ENCODE measurements at places on chromosomes 6 and 20.

- no peak for DNase-seq
Measured at GRCh38 chr6:131292145-131292938, 157.1 kb downstream of the AKAP7 start.

GRCh38 chr6:16585805-16586204 lies 175.5 kb downstream of the ATXN1 start:
- no peak for DNase-seq

GRCh38 chr6:170143401-170144150 lies 147.3 kb downstream of the DLL1 start:
- no peak for DNase-seq

DNA sequence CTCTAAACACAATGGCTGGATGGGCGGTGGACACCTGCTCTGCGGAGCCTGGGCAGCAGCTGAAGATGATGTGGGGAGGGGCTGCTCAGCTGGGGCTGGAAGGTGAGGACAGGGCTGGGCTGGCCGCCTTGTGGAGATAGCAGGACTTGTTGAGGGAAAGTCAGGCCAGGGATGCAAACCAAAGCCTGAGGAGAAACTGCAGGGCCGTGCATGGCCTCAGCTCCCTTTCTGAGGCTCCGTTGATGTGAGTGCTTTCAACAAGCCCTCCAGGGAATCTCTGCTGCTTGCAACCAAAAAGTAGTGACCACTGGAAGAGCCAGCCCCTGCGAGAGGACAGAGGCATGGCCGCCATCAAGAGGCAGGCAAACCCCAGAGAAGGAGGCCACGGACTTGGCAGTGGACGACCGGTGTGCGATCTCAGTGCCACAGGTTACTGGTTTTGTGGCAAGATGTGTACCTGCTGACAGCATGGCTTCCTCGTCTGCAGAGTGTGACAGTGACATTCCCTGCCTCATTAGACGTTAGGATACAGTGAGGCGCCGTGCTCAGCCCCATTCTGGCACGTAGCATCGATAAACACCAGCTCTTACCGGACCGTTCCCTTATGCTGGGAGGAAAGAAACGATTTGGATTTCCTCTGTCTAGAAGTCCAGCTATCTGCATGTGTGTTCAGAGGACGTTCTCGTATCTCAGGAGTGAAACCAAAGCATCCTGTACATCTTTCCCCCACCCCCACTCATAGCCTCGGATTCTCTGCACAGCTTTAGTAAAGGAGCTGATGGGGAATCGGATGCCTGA lies 37.9 kb downstream of the ERMARD start:
- DNase-seq, result no peak

GRCh38 chr6:108598305-108598863 lies 37.7 kb downstream of the FOXO3 start:
- DNase-seq, result no peak

DNA sequence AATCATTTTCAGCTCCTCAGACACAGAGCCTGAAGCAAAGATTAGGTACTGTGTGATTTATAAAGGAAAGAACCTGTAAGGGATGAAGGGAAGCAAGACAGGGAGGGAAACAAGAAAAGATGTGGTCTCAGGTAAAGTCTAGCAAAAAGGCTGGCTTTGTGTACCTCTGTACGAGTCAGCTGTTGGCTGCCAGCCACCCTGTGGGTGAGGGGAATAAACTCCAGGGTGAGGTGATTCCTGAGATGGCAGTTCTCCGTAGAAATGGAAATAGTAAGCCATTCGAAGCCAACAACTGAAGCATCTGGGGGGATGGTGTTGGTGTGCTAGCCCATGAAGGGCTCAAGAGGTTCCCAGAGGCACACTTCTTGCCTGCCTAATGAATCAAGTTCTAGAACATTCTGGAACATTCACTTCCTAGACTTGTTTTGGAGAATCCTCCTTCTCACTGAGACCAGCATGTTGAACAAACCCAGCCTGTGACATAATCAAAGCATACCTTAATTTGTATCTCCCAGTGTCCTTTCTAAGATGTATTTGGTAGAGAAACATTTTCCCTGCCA lies 10.6 kb upstream of the TTPAL start:
- no peak for DNase-seq

DNA sequence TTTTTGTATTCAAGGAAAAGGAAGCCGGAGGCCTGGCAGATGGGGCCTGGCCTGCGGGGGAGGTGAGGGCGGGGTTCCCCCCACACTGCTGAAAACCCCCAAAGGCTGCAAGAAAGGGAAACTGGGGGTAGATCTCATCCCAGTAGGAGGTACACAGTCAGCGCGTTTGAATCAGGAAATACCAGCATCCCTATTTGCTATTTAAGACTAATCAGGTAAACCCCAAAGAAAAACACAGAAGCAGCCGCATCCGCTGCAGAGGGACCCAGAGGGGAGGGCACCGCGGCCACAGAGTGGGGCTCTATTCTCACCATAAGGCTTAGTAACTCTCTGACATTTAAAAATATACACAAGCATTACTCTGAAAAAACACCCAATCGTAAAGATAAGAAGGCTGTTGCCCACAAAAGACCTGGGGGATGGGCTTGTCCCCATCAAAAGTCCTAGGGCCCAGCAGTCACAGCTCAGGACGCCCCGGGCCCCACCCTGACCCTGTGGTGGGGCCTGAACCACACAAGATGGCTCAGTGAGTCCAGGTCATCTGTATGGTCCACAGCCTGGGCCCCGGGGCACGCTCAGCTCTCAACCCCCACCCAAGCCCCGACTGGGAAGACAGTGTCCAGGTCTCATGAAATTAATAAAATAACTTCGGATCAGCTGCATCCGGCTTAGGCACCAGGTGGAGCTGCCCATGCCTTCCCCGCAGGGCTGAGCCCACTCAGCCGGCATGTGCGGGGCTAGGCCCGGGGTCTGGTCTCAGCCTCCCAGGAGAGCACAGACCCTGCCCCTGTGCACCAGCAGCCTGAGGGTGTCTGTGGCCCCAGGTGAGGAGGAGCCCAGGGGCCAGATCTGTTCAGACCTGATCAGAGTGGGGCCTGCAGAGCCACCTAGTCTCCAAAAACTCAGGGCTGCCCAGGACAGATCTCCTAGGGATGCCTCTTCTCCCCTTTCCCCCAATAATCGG lies 31.0 kb downstream of the KCNQ2 start:
- no peak for DNase-seq

DNA sequence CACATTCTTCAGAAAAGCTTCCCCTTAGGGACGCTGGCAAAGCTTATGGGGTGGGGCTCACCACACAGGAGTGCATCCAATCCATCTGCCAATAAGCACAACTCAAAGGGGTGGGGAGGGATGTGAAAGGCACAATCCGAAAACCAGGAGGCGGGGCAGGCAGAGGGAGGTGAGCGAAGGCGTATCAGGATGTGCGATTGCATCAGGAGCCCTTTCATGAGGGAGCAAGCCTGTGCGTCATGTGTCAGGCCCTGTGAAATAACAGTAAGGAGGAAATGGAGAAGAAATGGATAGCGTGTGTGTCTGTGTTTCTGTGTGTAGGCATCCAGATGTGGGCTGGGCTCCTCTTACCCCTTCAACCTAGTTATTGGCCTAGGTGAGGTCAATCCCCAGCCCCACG lies 382.4 kb upstream of the CDH4 start:
- DNase-seq, result no peak

- DNase-seq, result no peak
Measured at GRCh38 chr6:75746221-75746620, 2.8 kb upstream of the MYO6 start.

GRCh38 chr6:33156561-33156960 lies 35.7 kb downstream of the COL11A2 start:
- no peak for DNase-seq

DNA sequence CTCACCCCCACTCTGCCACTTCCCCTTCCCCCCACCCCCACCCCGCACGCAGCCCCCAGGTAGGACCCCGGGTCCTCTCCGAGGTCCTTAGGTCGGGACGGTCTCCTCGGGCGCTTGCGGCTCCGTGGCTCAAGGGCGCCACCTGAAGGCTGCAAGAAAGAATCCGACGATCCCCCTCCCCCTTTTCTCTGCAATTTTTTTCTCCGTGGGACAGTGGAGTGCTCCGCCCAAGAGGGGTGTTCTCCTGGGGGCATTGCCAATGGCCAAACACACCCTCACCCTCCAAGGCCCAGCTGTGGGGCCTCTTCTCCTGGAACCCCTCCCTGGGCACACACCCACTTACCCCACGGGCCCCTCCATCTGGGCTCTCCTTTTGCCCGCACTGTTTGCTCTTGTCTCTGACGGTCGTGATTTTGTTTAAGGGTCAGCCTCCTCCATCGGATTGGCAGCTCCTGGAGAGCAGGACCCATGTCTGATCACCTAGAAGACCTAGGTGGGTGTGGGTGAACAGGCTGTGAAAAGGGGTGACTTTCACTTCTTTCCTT lies 1.1 kb upstream of the TMEM74B start:
- peak; percentile 24 for DNase-seq

DNA sequence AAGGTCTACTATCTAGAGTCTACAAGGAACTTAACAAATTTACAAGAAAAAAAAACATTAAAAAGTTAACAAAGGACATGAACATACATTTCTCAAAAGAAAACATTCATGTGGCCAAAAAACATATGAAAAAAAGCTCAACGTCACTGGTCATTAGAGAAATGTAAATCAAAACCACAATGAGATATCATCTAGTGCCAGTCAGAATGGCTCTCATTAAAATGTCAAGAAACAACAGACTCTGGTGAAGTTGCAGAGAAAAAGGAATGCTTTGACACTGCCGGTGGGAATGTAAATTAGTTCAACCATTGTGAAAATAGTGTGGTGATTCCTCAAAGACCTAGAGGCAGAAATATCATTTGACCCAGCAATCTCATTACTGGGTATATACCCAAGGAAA lies 48.3 kb downstream of the OGFRL1 start:
- DNase-seq, result no peak

DNA sequence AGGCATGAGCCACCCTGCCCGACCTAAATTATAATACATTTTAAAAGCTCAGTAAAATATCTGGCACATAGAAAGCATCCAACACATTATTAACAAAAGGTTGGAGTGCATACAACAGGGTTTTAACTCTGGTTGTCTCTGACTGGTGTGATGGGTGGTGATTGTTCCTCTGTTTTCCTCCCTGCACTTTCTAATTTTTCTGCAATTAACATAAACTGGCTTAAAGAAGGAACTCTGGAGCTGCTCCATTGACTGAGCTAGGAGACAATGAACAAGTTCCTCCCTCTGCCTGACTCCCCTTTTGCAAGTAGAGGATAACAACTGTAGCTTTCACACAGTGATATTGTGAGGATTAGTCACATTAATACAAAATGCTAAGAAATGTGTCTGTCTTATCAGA lies 48.5 kb upstream of the SIRPG start:
- no peak for DNase-seq

DNA sequence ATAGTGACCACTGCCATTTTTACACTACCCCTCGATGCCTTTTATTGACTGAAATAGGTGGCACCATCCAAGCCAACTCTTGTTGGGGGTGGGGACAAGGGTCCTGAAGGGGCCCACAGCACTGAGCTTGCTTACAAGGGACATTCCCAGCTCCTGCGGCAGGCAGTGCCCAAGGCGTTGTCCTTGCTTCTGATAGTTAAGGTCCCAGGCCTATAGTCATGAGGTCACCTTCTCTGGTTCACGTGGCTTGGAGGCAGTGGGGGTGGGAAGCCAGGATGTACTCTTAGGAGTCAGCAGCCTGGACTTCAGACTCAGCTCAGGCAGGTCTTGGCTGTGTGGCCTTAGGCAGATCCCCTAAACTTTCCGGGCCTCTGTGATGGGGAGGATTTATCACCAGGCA lies 48.6 kb downstream of the TOX2 start:
- DNase-seq, result no peak

DNA sequence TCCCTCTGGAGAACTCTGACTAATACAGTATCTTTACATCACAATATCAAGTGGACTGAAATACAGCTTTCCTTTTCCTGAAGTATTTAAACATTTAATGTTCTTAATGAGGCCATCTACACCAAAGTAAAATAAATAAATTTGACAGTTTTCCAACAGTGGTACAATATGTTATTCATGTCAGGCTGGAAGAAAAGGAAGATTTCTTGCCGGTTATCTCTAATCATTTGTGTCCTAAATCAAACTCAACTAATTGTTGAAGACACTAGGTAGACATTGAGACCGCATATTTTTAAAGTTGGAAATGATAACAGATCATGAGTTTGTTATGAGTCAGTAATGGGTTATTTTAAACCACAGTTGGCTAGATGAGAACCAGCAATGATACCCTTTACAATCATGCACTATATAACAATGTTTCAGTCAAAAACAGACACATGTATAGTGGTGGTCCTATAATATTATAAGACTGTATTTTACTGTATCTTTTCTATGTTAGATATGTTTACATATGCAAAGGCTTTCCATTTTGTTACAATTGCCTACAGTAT lies 241.6 kb downstream of the LMBRD1 start:
- no peak for DNase-seq

DNA sequence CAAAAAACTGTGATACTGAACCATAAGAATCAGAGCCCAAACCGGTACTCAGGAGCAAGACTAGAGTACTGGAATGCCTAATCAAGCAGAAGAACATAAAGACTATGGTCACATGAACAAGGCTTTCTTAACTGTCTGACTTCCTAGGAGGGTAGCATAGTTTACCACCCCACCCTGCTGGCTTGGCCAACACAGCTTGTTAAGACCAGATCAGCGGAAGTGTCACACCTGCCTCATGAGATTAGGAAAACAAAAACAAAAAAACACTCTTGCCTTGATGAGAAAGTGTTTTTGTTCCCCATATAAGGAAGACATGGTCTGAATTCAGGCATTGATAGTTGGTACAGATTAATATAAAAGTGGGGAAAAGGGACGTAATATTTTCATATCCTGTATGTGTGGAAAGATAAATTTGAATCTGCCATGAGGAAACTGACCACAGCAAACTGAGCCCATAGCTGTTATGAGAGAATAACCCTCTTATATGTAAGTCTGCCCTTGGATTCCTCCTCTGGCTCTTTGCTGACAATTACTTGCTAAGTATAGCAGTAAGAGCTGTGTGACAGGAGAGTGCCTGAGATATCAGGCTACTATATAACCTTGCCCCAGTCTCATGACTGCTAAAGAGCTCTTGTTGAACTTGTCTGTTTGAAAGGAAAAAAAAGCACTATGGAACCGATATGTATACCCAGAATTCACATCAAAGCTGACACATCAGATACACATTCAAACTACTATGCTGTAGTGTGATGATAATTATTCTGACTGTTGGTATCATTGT lies 197.1 kb downstream of the EPHA7 start:
- DNase-seq, result no peak

DNA sequence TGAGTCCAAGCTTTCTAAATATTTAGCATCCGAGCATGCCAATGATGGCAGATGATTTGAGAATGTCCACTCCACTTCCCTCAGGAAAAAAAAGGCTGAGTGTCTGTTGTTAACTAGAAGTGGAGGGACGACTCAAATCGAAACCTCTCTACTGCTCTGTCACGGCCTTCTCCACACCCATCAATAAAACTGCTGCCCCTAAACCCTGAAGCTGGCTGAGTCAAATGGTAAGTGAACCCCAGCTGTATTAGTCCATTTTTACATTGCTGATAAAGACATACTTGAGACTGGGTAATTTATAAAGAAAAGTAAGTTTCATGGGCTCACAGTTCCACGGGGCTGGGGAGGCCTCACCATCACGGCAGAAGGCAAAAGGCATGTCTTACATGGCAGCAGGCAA lies 707.0 kb downstream of the QKI start:
- DNase-seq, result no peak
